ENCODE measurements at places on chromosomes 11 and 22.

- DNase-seq: no peak
Observed at GRCh38 chr11:221998-222789, 13.9 kb downstream of the SIRT3 start.

- peak; percentile 64 for DNase-seq
Observed at GRCh38 chr11:77411717-77412441, 62.0 kb downstream of the PAK1 start.

- no peak for DNase-seq
Observed at GRCh38 chr11:2892215-2892966, 6.8 kb upstream of the CDKN1C start.

- DNase-seq: no peak
Observed at GRCh38 chr11:109140857-109141515, 281.0 kb upstream of the C11orf87 start.

DNA sequence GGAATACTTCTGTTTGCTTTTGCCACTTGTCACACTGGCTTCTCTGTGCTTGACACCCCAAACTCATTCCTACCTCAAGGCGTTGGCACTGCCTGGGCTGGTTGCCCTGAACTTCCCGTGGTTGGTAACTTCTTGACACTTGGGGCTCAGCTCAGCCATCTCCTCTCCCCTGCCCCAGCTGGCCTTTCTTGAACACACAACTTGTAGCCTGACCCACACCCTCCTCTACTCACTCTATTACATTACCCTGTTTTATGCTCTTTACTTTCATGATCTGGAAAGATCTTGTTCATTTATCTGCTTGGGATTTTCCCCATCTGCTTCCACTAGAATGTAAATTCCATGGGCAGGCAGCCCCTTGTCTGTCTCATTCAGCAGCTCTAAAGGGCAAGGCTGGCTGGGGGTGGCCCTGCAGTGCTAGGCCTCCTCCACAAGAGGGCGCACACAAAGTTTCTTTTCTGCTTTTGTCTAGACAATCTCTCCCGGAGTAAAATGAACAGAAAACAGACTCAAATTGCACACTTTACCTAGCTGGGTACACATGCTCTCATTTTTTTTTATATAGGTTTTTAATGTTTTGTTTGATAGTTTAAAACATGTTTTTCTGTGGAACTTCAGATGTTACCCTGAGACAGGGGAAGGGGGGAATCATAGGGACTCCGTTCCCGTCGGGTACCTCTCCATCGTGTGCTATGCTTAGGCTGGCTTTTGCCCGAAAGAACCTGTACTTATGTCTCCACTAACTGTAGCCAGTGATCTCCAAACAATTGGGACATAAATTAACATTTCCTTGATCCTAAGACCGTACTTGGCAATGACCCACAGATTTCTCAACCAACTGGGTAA is 16.4 kb upstream of the MRGPRX2 start:
- DNase-seq: peak; percentile 49

GRCh38 chr11:103378931-103379330 is 269.7 kb downstream of the DYNC2H1 start:
- DNase-seq: no peak

- no peak for DNase-seq
Observed at GRCh38 chr11:86805873-86806310, 5.5 kb downstream of the PRSS23 start.

DNA sequence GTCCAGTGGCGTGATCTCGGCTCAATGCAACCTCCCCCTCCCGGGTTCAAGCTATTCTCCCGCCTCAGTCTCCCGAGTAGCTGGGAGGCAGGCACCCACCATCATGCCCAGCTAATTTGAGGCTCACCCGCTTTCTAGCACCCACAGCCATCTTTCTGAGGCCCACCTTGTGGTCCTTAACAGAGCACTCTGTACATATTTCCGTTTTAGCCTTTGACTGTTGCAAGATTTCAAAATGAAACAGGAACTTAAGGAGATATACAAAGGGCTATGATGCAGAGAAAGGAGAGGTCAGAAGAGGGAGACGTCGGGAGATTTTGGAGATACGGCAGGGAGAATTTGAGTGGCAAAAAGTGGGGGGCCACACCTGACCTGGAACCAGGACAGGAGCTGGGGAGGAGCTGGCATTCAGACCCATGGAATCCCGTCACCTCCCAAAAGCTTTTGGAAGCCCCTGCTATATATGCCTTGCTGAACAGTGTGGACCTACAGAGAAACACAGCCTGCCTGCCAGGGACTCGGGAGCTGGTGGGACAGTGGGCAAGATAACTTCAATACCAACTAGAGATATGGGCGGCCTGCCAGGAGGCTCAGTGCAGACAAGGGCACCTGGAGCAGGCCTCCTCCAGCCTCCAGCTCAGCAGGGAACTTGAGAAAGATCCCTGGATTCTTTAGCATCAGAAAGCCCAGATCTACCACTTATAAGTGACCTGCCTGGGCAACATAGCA is 8.0 kb upstream of the CLCF1 start:
- DNase-seq: peak; percentile 53

GRCh38 chr11:6402561-6402981 is 12.3 kb downstream of the SMPD1 start:
- no peak for DNase-seq

DNA sequence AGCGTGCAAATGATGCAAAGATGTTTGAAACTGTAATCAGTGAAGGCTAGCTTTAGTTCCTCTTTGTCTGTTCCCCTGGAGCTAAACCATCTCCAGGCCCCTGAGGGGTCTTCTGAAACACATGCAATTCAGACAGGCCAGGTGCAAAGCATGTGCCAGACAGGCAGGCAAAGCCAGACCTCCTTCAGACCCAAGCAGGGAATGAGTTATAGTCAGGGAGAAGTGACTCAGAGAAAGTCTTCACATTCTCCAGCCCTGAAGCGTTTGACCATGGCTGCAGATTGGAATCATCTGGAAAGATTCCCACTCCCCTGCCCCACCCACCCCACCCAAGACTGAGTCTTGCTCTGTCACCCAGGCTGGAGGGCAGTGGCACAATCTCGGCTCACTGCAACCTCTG is 187.0 kb upstream of the ISX start:
- no peak for DNase-seq

GRCh38 chr22:28986366-28986765 is 75.3 kb downstream of the C22orf31 start:
- DNase-seq: no peak

- no peak for DNase-seq
Observed at GRCh38 chr11:4071914-4072313, 22.7 kb upstream of the RRM1 start.

DNA sequence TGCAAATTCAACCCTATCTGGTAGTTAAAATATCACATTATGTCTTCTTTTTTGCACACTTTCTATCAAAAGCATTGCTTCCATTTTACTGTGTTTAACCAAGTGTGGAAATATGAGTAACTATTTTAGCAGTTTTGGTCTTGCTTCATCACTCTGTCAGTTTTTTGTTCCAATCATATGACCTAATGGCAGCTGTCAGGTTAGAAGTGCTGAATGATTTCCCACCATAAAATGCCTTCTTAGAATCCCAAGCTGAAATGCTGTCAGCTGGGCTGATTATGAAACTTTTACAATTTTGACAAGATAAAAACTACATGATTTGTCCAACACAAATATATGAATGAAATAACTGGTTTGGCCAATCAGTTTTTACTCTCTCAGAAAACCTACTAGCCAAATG is 1654.6 kb upstream of the RAG2 start:
- DNase-seq: no peak

GRCh38 chr22:48098243-48098920 is 1335.9 kb downstream of the TBC1D22A start:
- no peak for DNase-seq

DNA sequence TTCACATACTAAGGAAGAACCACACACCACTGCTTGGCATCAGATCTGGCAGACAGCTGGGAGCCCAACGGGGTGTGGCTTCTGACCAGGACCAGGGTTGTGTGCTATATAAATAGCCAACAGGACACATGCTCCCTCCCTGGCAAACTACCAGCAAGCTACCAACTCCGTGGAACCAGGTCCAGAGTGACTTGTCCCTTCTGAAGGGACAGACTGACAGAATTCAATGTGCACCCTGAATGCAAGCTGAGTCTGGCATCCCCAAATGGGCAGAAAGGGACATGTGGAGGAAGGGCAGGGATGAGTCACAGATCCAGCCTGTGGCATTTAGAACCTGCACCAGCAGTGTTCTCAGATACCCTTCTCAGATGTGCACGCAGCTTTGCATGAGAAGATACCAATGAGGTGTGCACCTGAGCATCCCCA is 92.9 kb downstream of the MICAL3 start:
- no peak for DNase-seq

DNA sequence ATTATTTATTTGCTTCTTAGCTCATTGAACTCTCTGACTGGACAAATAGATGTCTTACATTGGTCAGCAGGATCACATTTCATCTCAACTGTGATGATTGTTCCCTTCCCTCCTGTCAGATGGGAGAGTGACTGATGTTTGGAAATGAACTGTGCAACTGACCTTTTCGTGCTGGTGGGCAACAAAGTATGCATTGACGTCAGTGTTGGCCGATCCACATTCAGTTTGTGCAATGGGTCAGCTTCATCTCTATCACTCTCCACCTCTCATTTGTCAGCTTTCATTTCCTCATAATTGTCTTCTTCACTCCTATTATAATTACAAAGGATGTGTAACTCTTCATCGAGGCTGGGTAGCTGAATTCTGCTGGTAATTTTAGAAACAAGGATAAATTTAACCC is 71.3 kb downstream of the PPP2R1B start:
- peak; percentile 43 for DNase-seq

GRCh38 chr11:35847473-35847872 is 96.4 kb upstream of the LDLRAD3 start:
- DNase-seq: no peak

GRCh38 chr22:50731811-50732624 is 6.0 kb upstream of the ACR start:
- no peak for DNase-seq

DNA sequence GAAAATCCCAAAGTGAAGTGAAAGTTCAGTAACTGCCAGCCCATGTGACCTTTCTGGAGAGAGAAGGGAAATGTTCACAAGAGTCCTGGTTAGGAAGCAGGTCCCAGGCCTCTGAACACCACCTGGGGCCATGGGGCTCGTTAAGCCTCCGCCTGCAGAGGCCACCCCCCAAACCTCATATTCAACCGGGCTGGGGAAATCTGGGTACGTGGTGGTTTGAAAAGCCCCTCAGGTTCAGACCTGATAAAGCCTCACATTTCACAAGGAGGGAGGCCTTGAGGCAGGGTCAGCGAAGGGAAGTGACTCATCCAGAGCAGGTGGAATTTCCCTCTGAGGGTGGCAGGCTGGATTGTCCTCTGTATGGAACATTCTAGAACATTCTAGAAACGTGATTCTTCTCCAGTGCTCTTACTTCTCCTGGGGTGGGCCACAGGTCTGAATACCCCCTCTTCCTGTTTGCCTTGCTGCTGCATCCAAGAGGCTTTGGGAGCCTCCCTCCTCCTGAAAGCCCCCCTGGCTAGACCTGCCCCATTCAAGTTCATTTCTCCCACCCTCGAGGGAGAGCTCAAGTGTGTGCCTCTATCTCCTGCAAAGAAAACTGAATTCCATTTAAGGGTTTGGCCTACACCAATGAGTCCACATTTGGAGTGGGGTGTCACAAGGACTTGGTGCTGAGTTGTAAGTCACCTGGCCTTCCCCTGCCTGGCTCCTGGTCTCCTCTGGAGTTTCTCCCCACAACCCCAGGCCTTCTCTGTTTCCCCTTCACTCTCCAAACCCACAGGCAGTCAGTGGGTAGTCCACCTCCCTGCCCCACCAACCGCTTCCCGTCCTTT is 6.3 kb downstream of the FXYD2 start:
- no peak for DNase-seq

GRCh38 chr11:33451364-33451763 is 194.2 kb downstream of the HIPK3 start:
- DNase-seq: no peak

DNA sequence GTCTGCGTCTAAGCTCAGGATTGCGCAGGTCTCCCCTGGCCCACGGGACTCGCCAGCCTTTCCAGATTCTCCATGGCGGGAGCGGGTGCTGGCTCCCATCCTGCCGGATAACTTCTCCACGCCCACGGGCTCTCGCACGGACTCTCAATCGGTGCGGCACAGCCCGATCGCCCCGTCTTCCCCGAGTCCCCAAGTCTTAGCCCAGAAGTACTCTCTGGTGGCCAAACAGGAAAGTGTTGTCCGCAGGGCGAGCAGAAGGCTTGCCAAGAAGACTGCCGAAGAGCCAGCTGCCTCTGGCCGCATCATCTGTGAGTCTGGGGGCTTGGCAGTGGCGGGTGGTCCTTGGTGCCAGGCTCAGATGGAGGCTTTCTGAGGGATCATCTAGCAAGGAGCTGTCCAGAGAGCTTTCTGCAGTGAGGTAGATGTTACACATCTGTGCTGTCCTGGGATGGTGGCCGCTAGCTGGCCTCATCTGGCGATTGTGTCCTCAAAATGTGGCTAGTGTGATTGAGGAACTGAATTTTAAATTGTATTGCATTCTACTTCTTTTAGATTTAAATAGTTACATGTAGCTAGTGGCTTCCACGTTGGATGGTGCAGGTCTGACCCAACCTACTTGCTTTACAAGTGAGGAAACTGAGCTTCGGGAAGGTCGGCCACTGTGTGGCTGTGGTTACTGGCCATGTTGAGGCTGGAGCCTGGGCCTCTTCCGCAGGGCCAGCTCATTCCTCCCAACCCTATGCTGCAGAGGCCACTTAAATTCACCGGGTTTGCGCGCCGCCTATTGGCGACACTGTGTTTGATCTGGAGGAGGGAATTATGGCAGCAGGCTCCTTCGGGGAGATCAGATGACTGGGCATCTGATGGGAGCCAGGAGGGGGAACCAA is 6.7 kb downstream of the INCENP start:
- DNase-seq: no peak

DNA sequence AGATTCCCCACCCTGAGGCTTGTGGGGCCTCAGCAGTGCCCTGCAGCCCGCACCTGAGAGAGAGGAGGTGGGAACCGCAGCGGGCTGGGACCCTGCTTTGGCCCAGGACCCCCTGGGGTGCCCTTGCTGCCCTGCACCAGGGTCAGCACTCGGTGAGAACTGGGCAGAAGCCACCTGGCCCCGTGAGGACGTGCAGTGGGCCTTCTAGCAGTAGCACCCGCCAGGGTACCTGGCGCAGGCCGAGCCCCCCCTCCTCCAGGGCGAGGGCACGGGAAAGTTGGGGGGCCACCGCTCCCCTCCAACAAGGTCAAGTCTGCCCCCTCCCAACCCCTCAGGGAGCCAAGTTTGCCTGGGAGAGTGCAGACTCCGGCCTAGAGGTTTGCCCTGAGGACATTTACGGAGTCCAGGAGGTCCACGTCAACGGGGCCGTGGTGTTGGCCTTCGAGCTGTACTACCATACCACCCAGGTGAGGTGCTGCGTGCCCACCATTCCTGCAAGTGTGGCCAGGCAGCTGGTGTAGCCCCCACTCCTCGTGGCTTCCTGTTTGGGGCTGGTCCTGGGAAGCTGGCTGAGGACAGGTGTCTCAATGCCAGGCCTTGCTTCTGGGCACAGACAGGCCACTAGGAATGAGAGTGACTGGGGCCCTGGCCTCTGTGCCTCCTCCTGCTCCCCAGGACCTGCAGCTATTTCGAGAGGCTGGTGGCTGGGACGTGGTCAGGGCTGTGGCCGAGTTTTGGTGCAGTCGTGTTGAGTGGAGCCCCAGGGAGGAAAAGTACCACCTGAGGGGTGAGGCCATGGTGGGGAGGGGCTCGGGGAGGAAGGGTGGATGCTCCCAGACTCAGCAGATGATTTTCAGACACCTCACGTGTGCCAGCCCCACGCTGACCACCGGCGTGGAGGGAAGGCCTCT is 3.5 kb downstream of the PGGHG start:
- no peak for DNase-seq

Data from pons (tissue), 1 donor.